ENCODE measurements at places on chromosomes 1 and 21. TPM values are rescaled to one million over a fixed set of nuclear protein-coding genes. Genes with fewer than 3 reads are reported as not detected.

DNA sequence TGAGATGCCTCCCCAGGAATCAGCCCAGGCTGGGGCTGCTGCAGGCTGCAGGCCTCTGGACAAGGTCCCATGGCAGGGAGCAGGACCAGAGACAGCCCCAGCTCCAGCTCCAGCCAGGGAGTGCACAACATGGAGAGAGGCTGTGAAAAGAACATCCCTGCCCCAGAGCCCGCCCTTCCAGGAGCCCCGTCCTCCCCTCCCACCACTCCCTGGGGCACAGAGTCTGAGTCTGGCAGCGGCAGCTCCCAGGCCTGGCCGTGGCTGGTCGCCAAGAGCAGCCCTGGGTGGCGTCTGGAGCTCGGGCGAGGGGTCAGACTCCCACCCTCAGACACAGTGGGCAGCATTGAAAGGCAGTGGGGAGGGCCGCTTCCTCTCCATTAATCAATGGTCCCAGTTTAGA is 37.8 kb downstream of the MEGF6 start:
- DNase-seq = no peak

DNA sequence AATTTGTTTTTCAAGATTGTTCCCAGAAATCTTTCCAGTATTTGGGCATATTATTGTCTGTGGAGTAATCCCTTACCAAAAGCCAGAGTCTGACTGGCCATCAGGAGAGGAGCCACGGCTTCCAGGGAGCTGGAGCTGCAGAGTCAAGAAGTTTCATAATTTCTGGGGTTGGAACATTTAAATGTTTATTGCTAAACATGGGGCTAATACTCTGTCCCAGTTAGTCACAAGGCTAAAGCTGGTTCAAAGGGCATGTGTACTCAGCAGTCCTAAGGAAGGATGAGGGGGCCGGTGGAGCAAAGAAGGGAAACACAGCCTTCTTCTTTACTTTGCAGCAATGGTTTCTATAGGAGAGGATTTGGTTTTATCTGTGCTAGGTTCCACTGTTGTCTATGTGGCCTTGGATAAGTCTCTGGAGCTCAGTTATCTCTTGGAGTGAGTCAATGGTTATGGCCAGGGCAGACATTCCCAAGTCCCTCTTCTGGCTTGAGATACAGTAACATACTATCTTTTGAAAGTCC is 9.5 kb downstream of the DENND2D start:
- no peak for DNase-seq

DNA sequence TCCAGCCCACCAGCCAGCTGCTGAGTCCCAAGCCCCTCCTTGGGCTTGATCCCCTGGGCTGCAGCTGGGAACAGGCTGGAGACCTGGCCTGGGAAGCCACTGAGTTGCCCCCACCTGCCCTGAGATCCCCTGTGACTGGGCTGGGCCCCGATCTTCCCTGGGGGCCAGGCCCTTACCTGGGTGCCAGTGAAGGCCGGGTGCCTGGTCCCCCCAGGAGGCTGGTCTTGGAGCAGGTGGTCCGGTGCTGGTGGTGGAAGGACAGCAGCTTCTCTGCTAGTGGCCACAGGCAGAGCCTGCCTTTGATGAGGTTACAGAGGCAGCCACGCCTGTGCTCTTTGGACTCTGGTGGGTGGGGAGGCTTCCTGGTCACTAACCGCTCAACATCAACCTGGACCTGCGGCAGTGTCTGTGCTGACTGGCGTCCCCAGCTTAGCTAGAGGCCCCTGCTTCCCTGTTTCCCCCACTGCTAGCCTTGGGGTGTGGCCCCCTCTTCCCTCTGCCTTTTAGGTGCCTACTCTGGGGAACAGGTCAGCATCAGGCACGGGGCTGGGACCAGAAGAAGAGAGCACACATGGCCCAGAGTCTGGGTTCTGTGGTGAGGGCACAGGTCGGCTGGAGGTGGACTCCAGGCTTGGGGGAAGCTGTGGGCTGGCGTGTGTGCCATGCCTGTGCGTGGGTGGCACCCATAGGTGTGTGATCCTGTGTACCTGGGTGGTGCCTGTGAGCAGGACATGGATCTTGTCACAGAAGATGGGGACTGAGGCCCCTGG is at the start of gene EPS8L3:
TSS of gene EPS8L3 (minus strand) at position 278 of the 770 bp plus-strand sequence. CDS start 2,174 bp downstream, outside the sequence.
- no peak for DNase-seq

DNA sequence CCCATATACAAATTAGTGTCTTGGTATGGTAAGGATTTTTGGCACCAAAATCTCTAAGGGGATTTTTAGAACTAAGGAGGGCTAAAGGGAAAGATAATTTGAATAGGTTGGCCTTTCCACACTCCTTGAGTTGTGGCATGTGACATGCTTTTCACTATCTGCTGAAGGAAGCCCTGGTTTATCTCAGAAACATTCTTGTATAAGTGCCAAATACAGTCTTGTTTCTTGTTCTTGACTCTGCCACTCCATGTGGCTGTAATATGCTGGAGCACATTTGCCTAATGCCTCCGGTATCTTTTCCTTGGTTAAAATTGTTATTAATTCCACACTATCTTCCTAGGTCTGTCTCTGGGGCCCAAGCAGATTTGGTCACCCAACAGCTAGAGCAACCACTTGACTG is 457.0 kb downstream of the USP25 start:
- peak; percentile 45 for DNase-seq

DNA sequence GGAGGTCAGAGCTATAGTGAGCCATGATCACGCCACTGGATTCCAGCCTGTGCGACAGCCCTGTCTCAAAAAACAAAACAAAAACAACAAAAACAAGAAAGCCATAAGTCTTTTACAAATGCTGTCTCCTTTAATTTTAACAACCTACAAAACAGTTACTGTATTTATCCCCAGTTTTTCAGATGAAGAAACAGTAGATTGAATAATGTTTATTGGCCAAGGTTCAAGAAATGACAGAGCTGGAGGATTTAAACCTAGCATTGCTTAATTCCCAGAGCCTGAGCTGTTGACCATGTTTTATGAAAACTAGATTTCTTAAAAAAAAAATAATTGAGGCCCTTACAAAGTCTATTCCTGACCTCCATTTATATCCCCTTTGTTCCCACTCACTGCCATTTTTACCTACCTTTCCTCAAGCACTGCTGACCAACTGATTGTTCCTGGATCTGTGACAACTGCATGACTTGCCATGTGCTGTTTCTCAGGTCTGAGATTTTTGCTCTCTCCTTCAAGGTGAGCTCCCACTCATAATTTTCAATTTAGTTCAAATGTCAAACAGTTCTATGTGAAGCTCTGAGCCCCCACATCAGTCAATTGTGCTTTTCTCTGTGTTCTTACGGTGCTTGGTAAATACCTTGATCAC is 140.8 kb downstream of the CHRM3 start:
- no peak for DNase-seq

DNA sequence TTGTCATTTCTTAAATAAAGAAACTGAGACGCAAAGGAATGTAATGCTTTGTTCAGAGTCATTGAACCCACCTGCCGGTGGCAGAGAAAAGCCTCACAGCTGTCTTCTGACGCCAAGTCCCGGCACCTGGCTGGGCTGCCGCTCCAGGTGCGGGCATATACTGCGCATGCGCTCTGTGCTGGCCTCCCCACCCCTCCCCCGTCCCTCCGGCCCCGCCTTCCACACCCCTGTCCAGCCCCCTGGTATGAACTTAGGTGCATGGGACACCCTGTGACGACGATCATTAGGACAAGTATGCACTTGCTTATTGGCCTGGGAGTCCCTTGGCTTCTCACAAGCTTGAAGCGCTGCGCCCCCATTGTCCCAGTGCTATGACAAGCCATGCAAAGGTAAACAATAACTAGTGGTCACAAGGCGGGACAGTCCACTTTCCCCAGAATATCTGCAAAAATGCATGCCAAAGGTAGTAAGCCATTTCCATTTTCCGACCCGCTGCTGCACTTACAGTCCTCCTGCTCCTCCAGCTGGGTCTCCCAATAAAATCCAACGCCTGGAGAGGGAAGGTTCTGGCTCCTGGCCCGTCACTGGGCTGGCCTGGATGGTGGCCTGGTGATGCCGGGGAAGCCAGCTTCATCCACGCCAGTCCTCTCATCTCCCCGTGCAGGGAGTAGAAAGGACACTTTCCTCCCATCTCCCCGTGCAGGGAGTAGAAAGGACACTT is 100.4 kb downstream of the PSMG1 start:
- no peak for DNase-seq

- DNase-seq = no peak
These were observed 27.2 kb upstream of the RCSD1 start for GRCh38 chr1:167602840-167603239.

DNA sequence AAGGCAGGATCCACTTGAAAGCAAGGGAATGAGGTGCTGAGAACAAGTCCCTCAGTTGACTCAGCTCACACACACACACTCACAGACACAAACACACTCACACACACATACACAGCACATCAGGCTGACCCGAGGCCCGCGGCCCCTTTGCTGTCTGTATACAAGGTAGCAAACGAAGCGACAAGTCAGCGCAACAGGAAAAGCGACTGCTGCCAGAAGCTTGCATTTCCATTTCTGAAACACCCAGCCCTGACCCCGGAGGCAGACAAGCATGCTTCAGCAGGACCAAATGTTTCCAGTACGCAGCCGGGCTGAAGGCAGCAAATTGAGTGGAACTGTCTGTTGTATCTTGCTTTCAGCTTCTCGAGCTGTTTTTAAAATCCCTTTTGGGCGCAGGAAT is 501.6 kb downstream of the NPHP4 start:
- DNase-seq = no peak

DNA sequence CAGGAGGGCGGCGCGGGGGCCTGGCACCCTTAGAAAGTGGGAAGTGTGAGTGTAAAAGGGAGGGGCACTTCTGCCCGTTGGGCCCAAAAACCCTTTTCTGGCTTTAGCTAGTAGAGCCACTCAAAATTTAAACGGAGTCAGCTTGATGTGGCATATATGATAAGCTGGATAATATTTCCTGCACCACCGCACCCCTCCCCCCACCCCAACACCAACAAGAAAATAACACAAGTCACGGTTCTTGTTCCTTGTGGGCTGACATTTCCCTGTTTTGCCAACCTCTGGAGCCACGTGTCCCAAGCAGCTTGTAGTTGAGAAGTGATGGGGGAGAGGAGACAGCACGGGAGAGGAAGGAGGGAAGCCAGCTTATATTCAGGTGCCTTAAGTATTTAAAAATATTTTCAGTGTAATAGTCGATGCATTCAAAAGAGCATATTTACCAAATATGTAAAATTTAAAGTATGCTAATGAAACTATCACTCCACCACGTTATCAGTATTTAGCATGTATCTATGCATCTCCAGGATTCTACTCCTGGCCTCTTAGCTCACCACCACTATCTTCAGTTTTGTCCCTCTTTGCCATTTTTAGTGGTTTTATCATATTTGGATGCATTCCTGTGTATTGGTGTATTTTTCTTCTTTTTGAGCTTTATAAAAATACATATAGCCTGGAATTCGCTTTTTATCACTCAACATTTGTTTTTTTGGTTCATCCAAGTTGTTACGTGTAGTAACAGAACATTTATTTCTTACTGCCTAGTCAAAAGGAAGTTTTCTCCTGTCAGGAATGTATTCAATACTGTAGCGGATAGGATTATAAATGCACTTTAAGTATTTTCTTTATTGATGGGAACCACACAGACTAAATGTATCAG is 773 bp upstream of the DDX59 start:
- peak; percentile 84 for DNase-seq

GRCh38 chr21:41979335-41979734 is 25.5 kb upstream of the C2CD2 start:
- DNase-seq = no peak

- no peak for DNase-seq
These were observed 62.1 kb downstream of the TP53BP2 start for GRCh38 chr1:223783676-223784075.

- DNase-seq = no peak
These were observed 71.1 kb downstream of the LAMC1 start for GRCh38 chr1:183094351-183094750.

- DNase-seq = no peak
These were observed 14.9 kb upstream of the KCNK1 start for GRCh38 chr1:233598891-233599541.

- DNase-seq = no peak
These were observed 67.4 kb downstream of the SASS6 start for GRCh38 chr1:100065183-100065968.

DNA sequence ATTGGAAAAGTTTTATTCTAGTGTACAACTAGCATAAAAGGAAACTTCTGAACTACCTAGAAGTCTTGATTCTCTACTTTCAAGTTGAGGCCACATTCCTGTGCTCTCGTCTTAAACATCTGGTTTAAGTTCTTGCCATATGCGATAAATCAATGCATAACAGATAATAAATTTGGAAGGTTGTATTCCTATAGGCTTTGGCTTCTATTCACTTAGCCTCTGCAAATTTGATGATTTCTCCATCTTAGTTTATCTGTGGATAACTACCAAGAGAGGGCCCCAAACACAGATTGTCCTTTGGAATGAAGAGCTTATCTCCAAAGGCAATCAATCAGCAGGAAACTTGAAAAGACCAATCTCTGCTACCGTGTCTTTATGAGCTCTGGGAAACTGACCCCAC is 11.7 kb upstream of the RNF2 start:
- no peak for DNase-seq

DNA sequence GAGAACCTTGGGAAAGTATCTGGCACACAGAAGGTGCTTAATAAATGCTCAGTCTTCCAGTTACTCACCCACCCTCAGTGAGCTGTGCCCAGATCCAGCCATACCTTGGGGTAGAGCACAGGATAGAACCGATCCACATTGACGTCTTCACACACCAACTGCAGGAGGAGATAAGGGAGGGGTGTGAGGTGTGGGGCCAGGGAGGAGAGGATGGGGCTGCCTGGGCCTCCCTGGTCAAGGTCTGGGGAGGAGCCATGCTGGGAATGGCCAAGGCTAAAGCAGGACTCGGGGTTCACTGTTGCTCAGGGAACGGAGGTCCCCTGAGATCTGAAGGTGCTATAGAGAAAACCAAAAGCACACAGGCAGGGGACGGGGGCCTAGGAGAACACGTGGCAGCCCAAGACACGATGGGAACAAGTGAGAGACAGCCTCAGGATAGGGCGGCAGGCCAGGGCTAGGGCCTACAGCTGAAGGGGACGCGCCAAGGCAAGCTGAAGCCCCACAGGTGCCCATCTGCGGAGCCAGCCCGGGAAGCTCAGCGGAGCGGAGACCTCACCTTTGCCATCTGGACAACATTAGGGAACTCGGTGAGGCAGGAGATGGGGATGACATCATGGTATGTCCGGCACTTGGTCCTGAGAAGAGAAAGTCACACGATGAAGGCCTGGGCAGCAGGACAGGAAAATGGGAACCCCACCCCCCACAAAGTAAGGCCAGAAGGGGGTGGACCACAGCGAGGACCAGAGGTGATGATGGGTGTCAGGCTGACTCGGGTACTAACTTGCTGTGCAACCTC is 55.9 kb downstream of the RAP1GAP start:
- no peak for DNase-seq

- no peak for DNase-seq
These were observed 29.9 kb downstream of the EPHA8 start for GRCh38 chr1:22592919-22593790.

The LENEP gene
- 0.48 TPM for total RNA-seq

The ZNF124 gene
- 30.2 TPM for total RNA-seq

The HTR1D gene
- 0.05 TPM for total RNA-seq

The ADORA1 gene
- 0.92 TPM for total RNA-seq

The TEKT2 gene
- total RNA-seq = not detected

The OR2T29 gene
- total RNA-seq = not detected

The THEM5 gene
- not detected for total RNA-seq

The ADAMTSL4 gene
- 0.48 TPM for total RNA-seq

The TCP10L gene
- not detected for total RNA-seq

The FNDC5 gene
- total RNA-seq = 0.42 TPM
